CD4-positive, alpha-beta T cell treated with Interleukin-15 for 4 hours (primary cell): ENCODE measurements at places on chromosomes 6 and 20.

GRCh38 chr20:51583499-51583898, 41.0 kb upstream of the NFATC2 start:
- DNase-seq, result no peak

DNA sequence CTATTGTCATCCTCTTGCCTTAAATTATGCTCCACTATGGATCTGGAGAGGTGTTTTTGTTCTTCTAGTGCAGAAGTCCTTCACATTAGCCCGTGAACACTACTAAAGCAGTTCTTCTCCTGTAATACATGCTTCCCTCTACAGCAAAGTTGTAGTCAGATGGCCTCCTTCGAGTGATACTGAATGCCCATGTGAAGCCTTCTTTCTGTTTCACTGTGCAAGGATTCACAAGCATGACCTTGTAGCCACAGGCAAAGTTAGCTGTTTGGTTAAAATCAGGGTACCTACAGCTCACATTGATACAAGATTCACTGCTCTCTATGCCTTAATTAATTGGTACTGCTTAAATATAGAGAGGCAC, 47.6 kb downstream of the ARHGAP18 start:
- no peak for DNase-seq

DNA sequence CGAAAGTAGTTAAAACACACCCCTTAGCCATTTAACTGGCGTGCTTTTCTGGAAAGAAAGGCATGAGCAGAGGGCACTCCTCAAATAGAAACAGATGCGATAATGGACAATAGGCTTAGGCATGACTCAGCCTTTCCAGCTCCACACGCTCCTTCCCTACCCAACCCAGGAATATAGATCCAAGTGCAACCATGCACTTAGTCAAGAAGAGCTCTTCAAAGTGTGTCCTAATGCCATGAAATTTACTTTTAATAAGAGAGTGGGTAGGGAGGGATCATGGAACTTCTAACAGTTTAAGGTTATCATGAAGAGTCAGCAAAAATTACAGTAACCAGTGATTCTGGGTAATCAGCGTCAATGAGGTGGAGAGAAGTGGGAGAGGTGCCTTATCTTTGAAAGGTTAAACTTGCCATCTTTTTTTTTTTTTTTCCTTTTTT, 2.4 kb upstream of the EFHC1 start:
- DNase-seq, result no peak

DNA sequence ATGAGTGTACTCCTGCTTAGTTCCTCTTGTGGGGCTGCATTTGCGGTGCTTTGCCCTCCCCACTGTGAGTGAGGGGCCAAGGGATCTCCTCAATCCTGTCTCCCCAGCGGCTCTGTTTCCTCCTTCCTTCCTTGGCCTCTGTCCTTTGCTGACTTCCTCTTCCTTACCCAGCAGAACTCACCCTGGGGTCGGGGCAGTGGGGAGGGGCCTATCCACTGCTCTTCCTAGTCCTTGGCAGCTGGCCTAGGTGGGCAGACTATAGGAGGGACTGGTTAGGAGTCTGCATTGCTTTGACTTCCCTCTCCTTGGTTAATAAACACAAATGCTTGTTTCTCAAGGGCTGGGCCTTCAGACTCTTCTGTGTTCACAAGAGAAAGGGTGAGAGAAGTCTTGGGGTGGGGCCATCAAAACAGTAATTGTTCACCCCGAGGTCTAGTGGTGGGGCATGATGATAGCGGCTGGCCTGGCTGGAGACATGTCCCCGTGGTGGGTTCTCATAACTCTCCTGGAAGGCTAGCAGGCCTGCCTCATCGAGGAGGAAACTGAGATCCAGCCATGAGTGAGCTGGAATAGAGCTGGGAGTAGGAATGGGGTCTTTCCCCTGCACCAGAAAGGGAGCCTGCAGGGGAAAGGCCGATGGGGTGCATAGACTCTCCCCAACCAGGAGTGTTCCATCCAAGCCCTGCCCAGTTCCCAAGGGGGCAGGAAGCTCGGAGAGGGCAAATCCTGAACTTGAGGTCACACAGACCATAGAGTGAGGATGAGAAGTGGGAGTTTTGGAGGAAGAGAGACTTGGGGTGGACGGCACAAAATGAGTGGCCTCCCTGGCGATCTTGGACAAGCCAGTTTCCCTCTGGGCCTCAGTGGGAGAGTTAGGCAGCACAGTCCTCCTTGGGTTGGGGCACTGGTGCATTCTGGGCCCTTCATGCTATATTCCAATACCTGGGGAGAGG, 12.7 kb downstream of the FAM110A start:
- DNase-seq, result no peak

GRCh38 chr6:36032261-36032660, 4.7 kb downstream of the MAPK14 start:
- DNase-seq, result no peak

- DNase-seq, result no peak
Measured at GRCh38 chr20:46030284-46031013, 1.4 kb downstream of the SLC12A5 start.

DNA sequence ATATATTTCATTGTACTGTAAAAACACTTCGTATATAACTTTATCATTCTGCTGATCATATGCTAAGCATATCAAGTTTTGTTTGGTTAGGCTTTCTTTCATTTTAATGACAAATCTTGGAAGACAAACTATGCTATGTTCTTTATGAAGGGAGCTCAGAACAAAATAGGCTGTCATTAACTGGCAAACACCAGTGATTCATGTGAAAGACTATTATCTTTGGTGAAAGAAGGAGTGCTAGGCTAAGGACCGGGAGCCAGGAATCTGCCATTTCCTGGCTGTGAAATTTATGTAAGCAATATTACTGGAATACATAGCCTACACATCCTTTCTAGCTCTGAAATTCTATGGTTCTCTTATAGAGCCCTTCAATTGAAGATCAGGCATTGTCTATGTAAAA, 136.2 kb upstream of the CCN2 start:
- no peak for DNase-seq
